Thymus (tissue), 14 donors: ENCODE measurements at places on chromosomes 3 and 15. TPM values are rescaled to one million over a fixed set of nuclear protein-coding genes. Genes with fewer than 3 reads are reported as not detected.

DNA sequence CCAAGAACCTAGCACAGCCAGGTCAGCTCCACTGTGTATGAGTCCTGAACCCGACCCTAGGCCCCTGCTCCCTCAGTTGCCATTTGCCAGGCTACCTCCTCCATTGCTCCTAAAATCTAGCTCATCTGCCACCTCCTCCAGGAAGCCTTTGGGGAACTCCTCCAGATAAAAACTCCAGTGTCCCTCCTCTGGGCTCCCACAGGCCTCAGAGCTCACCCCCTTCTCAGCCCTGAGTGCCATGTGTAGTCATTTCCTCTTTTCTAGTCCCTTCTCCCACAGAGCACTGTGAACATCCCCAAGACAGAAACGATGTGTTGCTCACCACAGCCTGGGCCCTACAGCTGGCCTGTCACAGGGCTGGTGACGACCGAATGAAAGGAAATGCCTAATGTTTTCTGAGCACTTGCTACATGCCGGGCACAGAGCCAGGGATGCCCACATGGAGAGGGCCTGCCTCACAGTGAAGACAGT, 61.0 kb downstream of the IQSEC1 start:
- DNase-seq = no peak

DNA sequence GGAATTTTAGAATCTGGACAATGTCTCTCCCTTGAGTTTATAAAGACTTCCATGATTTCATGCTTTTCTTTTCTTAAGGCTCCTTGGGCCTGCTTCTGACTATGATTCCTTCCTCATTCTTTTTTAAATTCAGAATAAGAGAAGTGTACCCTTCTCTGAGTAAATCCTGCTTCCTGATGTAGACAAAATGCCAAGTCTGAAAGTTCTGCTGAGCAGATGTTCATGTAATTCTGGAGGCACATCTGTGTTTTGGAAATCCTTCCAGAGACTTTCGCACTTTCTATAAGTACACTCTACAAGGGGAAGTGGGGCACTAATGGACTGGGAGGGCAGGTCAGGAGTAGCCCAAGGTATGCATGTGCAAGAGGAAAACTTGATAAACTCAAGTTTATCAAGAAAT, 24.8 kb downstream of the TPM1 start:
- DNase-seq = no peak

DNA sequence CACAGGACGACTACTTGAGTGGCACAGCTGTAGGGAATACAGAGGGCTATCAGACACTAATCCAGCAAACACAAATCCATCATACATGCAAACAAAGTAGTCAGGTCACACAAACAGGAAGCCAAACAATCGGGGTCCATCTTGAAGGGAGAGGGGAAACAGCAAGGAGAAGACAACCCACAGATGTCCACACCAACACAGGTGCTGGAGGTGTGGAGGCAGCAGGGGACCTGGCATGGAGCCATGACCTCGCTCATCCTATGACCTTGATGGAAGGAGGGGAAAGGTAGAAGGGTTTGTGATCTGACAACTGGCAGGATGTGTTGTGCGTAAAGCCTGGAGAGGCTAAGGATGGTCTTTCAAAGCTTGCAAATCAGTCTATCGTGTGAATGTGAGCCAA, 39.9 kb upstream of the SKOR1 start:
- DNase-seq = no peak

DNA sequence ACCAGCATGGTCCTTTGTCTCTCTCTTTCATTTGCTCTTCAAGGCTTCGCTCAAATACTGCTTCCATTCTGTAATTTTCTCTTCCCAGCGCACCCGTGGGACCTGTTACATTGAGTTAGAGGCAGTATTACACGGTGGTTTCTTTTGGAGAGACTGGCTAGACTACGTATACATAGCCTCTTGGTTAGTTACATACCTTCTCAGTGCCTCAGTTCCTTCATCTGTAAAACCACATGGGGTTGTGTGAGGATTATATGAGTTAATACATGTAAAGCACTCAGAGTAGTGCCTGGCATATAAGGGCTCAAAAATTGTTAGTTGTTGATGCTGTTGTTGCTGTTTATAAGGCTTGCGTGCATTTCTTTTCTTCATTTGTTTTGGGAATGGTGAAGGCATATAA, 33.8 kb downstream of the UBE2E2 start:
- DNase-seq = no peak

DNA sequence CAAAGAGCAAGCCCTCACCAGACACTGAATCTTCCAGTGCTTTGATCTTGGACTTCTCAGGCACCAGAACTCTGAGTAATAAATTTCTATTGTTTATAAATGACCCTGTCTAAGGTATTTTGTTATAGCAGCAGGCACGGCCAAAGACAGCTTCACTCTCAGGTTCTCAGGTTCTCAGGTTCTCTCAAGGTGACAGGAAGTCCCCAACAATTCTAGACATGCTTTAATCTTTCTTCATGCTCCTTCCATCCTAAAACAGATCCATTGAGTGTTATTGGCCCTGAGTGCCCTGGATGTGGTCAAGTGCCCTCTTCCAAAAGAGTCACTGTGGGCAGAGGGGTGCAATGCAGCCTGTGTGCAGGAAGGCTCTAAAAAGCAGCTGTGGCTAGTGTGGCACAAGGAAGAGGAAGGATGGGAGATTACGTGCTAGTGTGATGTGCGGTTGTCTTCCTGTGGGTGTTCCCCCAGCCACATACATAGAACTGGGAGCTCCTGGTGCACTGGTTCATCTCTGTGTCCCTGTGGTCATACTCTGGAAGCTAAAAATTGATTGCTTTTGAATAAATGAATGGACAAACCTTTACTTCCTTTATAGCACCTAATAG, 11.0 kb upstream of the RAB7A start:
- no peak for DNase-seq

GRCh38 chr15:65056868-65057548, 10.8 kb downstream of the RASL12 start:
- DNase-seq = no peak

- no peak for DNase-seq
These were observed 18.4 kb downstream of the ACKR2 start for GRCh38 chr3:42827654-42828053.

DNA sequence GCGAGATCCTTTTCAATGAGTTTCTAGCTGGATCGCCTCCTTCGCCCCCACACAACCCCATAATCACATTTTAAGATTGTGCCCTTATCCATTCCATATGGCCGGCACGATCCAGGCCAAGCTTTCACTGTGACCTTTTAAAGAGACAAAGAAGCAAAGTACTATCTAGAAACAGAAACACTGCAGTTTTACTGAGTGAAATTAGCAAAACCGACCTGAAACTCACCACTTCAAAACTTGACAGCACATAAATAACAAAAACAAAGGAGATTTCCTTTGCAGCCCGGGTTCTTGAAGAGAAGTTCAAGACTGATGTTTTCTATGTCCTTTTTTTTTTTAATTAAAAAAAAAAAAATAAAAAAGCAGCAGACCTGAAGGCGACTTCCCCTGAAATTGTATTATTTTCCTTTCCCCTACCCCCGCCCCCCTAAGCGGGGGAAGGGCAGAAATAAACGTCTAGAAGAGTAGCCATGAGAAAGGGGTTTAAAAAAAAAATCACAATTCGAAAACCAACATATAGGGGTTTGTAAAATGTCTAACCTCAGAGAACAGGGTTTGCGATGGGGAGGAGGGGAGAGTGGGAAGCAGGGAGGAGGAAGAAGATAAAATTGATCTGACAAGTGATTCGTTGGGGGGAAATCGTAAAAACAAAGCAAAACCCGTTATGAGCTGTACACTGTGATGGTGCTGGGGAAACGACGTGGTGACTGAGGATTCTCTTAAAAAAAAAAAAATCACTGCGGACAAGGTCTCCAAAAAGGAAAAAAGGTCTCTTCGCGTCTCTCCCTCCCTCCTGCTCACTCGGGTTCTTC, 1.5 kb downstream of the SATB1 start:
- DNase-seq = peak; percentile 45

DNA sequence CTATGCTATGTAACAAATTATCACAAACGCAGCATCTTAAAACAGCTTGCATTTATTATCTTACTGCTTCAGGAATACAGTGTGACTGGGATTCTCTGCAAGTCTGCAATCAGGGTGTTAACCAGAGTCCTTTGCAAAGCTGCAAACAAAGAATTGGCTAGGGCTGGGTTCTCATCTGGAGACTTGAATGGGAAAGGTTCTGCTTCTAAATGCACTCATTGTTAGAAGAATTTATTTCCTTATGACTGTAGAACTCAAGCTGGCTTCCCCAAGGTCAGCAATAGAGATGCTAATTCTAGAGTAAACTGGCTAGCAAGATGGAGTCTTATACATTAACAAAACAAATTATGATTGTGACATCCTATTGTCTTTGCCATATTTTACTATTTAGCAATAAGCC, 673.7 kb downstream of the DIPK2A start:
- DNase-seq = no peak

GRCh38 chr3:56980798-56981390, 79.6 kb upstream of the SPATA12 start:
- no peak for DNase-seq

- no peak for DNase-seq
These were observed 31.5 kb upstream of the ADAMTS17 start for GRCh38 chr15:100373120-100373896.

DNA sequence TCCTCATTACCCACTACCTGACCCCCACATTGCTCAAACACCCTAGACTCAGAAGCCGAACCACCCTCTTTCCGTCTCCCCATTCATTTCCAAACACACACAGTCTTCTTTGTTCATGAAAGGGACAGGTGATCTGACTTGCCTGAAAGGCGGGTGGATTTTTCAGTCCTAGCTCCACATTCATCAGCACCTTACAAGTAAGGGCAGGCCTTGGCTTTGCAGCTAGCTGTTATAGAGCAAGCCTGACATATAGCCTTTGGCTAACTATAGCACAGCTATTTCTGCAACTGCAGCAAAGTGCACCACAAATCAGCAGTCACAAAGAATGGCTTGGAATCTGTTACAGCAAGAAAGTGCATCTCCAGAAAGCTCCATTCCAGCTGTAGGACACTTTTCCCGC, 139.8 kb downstream of the XXYLT1 start:
- no peak for DNase-seq

GRCh38 chr3:54131026-54131605, 8.8 kb downstream of the CACNA2D3 start:
- no peak for DNase-seq

DNA sequence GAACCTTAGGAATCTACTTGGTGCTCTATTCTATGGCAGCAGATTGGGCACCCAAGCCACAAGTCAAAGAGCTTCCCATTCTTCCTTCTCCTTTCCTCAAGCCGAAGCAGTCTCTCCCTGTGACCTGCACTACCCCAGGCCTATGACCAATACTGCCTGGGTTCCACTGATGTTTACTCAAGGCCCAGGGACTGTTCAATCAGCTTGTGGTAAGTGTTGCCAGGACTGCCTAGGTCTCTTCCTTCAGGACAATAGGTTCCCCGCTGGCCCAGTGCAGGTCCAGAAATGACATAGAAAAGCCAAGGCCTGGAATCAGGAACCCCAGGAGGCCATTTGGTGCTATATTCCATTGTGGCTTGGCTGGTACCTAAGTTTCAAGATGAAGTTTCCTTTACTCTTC, 397.9 kb downstream of the ZIC4 start:
- no peak for DNase-seq

- DNase-seq = peak; percentile 9
These were observed 28.3 kb downstream of the RETNLB start for GRCh38 chr3:108728934-108729333.

- DNase-seq = no peak
These were observed 109.2 kb downstream of the EPHB1 start for GRCh38 chr3:134904241-134904771.

DNA sequence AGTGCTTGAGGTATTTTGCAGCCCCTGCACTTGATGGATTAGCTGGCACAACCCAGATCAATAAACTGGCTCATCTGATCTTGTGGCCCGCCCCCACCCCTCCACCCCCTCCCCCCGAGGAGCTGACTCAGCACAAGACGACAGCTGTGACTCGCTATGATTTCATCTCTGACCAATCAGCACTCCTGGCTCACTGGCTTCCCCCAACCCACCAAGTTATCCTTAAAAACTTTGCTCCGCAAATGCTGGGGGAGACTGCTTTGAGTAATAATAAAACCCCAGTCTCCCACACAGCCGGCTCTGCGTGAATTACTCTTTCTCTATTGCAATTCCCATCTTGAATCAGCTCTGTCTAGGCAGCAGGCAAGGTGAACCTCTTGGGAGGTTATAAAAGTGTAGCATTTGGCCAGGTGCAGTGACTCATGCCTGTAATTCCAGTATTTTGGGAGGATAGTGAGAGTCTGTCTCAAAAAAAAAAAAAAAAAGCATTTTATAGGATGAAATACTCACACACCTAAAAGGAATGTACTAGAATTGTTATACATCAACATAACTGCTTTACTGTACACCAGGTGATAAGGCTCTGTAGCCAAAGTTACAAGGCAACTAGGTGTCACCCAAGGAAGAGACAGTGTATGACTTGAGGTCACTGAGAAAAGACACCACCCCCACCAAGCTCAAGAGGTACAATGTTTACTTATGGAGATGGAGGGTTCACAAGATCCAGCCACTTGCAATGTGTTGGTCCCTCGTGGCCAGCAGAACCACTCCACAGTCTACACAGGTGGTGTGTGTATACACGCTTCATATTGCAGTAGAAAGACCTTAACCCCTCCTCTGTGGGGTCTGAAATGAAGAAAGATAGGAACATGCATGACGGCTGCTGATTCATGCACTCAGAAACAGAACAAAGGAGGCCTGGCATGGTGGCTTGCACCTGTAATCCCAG, 8.6 kb downstream of the ZNF445 start:
- no peak for DNase-seq

TMEM212 gene
- total RNA-seq = not detected

TBCCD1 gene
- total RNA-seq = 14.2 TPM

CMTM8 gene
- 4.1 TPM for total RNA-seq

GOLGA8H gene
- total RNA-seq = 0.33 TPM

CCRL2 gene
- 10.1 TPM for total RNA-seq

P2RY14 gene
- total RNA-seq = 8.2 TPM

CNTN6 gene
- 0.52 TPM for total RNA-seq

CCR5 gene
- total RNA-seq = 1.2 TPM

BSN gene
- total RNA-seq = 0.09 TPM

MTFMT gene
- 9.7 TPM for total RNA-seq
